ENCODE measurements at places on chromosomes 5 and 9. TPM values are rescaled to one million over a fixed set of nuclear protein-coding genes. Genes with fewer than 3 reads are reported as not detected.

The HMGCS1 gene
- total RNA-seq: 581 TPM

The PCAT7 gene
- total RNA-seq: not detected

The TNFAIP8 gene
- 17.1 TPM for total RNA-seq

The ADAMTS12 gene
- total RNA-seq: 0.14 TPM

The PRR16 gene
- total RNA-seq: not detected

The TLE1 gene
- total RNA-seq: 21.4 TPM

The HMGCR gene
- total RNA-seq: 169 TPM

The DOK3 gene
- 2.2 TPM for total RNA-seq

The SLC27A6 gene
- total RNA-seq: 6.9 TPM

The MARCOL gene
- not detected for total RNA-seq

The CDH9 gene
- not detected for total RNA-seq

The PCDHA11 gene
- not detected for total RNA-seq

The PLEKHG4B gene
- total RNA-seq: not detected

The ABO gene
- not detected for total RNA-seq

The GAS1 gene
- total RNA-seq: 0.99 TPM

The C9orf153 gene
- total RNA-seq: 0.28 TPM

The FBP1 gene
- not detected for total RNA-seq

The PPIC gene
- 29.0 TPM for total RNA-seq

The GABRA6 gene
- not detected for total RNA-seq

The SLC36A3 gene
- not detected for total RNA-seq

The CDH18 gene
- 0.10 TPM for total RNA-seq
